ENCODE measurements at places on chromosomes 13 and 19.

DNA sequence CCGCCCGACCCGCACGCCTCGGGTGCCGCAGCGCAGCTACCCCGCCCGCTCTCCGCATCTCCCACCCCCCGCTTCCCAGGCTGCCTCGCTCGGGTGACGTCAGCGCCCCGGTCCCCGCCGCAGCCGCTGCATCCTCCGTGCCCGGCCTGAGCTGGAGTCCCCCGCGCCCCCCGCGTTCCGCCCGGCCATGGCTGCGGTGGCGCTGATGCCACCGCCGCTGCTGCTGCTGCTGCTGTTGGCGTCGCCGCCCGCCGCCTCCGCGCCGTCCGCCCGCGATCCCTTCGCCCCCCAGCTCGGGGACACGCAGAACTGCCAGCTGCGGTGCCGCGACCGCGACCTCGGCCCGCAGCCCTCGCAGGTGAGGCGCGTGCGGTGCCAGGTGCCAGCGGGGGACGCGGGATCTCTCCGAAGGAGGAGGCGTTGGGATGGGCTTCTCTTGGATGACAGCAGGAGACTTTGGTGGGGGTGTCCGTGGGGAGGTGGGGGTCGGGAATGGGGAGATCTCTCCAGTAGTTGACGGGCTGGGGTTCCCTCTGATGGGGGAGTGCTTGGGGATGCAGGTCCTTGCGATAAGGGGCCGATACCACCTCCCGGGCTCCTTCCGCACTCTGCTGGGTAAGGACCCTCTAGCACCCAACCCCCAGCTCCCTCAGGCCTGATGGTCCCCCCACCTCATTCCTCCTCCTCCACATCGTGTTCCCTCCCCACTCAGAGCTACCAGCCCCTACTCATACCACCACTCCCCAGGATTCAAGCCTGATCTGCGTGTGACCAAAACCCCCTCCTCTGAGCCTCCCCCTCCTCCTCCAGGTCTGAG, at the start of gene TMEM59L:
Gene TMEM59L, plus strand, starts transcription at position 99 of the 817 bp plus-strand sequence. Its CDS starts 89 bp downstream, at position 188.
- DNase-seq = no peak

DNA sequence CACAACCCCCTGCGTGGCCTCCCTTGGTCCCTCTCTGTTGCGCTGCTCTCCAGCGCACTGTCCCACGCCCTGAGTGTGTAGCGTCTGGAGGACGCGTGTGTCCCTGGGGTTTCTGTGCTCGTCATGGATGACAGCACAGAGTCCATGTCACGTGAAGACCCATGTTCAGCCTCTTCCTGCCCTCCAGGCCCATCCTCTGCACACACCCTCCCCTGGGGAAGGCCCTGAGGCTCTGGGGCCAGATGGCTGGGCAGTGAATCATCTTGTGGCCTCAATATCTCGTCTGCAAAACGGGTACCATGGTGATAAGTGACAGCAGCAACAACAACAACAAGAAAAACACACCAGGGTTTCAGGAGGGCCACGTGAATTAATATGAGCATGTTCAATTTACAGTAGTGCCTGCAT, 71.5 kb upstream of the ARHGEF7 start:
- no peak for DNase-seq

DNA sequence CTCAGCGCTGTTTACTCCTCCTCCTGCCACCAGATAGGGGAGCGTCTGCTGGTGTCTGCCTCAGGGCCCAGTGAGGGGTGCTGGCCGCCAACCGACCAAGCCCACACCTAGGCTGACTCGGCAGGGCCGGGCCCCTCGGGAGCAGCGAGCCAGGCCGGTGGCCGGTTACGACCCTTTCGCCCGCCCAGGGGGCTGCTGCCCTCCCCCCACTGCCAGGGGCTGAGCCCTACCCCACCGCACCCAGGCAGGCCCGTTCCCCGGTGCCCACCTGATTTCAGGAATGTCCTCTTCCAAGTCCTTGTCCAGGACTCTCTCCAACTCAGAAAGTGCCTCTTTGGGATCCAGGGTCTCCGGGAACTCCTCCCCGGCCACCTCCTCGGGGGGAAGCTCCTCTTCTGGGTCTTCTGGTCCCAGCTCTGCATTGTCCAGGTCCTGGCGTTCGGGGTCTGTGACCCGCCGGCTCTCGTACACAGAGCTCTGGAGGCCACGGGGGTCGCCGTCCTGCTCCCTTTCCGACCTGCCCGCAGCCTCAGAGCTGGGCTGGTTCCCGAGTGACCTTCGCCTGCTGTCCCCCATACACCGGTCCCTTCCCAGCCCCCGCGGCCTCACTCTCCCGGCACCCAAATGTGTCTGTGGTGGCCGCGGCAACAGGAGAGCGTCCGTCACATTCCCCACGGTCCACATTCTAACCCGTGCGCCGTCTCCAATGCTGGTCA, 31.0 kb upstream of the MIER2 start:
- no peak for DNase-seq

- no peak for DNase-seq
These were observed 371.3 kb downstream of the SLITRK5 start for GRCh38 chr13:88042489-88042888.

GRCh38 chr13:21674490-21675009, 3.7 kb downstream of the FGF9 start:
- peak; percentile 45 for DNase-seq

DNA sequence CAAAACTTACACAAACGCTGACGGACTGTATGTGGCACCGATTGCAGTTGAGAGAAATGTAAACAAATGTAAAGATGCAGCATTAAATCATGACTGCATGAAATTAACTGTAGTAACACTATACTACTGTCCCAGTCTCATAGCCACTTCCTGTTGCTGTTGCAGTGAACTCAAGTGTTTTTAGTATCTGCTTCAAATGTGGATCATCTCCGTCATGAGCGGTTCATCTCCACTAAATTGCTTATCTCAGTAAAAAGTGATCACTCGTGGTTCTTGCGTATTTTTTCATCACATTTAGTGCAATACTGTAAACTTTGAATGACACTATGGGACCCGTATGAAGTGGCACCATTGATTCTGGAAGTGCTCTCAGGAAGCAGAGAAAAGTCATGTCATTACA, 60.3 kb upstream of the RNF113B start:
- no peak for DNase-seq

GRCh38 chr13:59451236-59451635, 712.5 kb downstream of the DIAPH3 start:
- no peak for DNase-seq

- no peak for DNase-seq
These were observed 18.8 kb downstream of the FAM124A start for GRCh38 chr13:51240958-51241357.

- no peak for DNase-seq
These were observed 523.2 kb downstream of the KLF12 start for GRCh38 chr13:73610799-73611592.

GRCh38 chr13:39297664-39298171, 259.5 kb downstream of the NHLRC3 start:
- no peak for DNase-seq

DNA sequence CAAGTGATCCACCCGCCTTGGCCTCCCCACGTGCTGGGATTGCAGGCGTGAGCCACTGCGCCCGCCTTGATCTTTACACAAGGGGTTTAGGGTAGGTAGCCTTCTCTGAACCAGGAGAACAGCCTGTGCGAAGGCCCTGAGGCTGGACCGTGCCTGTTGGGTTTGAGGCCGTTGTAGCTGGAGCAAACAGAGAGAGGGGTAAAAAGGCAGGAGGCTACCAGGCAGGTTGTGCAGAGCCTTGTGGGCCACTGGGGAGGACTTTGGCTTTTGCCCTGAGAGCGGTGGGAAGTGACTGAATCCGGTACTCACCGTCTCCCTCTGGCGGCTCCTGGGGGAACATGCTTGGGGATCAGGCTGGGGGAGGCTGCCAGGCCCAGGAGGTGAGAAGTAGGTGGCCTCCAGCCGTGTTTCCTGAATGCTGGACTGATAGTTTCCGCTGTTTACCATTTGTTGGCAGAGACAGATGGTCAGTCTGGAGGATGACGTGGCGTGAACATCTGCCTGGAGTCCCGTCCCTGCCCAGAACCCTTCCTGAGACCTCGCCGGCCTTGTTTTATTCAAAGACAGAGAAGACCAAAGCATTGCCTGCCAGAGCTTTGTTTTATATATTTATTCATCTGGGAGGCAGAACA, 24.6 kb downstream of the SPC24 start:
- peak; percentile 50 for DNase-seq

- DNase-seq = no peak
These were observed 5.0 kb downstream of the CLEC11A start for GRCh38 chr19:50728084-50728737.
